Stimulated activated CD4-positive, alpha-beta T cell treated with anti-CD3 and anti-CD28 coated beads, Interleukin-2, amount 100 ng/mL, for 24 hours (primary cell): ENCODE measurements at places on chromosomes 1 and 21.
A peak's percentile ranks its signal among the peaks of the same experiment; 100 is the strongest.

DNA sequence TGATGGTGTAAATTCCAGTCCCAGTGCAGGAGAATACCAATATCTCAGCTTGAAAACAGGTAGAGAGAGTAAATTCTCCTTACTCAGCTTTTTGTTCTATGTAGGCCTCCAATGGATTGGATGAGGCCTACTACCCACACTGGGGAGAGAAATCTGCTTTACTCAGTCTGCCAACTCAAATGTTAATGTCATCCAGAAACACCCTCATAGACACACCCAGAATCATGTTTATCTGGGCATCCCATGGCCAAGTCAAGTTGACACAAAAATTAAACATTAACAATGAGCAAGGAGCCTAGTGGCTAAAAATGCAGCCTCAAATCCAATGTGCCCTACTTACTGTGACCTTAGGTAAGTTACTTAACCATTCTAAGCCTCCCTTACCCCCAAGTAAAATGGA lies 6.9 kb upstream of the HLX start:
- no peak for DNase-seq

DNA sequence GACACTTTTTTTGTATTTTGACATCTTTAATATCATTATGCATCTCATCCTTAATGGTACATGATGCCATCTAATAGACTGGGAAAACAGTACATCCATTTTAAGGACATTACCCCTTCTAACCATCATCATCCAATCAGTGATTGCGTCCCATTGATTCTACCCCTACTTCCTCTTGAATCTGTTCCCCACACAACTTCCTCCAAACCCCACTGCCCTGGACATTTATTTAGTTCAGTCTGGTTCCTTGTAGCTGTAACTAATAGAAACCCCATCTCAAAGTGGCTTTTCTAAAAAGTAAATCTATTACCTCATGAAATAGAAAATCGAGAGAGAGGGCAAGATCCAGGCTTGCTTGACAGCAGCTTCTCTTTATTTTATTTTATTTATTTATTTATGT lies 2.1 kb upstream of the ITLN1 start:
- DNase-seq: no peak

DNA sequence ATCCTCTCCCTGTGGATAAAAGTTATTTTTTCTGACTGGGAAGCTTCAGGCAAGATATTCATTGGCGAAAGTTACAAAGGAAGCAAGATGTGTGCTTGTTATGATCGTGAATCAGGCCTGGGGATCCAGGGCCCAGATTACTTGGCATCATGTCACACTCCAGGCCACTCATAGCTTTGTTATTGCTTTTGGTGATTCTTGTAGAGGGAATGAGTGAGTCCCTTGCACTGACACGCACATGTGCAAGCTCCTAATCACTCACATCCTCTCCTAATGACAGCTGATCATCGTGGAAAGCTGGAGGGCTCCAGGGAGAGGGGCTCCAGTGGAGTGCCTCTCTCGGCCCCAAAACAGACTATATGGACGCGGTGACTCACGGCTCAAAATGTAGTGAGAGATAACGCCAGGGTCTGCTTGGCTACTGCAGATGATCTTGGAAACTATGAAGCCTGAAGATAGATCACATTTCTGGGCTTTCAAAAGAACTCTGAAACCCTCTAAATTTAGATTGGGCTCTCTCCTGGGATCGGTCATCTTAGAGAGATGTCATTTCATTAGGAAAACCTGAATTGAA lies 481.1 kb upstream of the USP24 start:
- DNase-seq: no peak

DNA sequence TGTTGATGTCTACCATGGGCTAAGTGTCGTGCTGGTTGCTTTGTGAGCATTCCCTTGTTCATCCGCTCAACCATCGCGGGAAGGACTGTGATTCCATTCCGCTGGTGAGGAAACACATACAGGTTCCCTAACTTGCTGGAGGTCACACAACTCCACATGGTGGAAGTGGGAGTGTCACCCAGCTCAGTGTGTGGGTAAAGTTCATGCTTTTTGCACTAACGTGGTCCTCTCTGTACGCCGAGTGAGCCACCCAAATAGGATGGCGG lies 4.0 kb upstream of the CLDN19 start:
- no peak for DNase-seq

- no peak for DNase-seq
Observed at GRCh38 chr1:184419350-184420161, 32.7 kb downstream of the C1orf21 start.

DNA sequence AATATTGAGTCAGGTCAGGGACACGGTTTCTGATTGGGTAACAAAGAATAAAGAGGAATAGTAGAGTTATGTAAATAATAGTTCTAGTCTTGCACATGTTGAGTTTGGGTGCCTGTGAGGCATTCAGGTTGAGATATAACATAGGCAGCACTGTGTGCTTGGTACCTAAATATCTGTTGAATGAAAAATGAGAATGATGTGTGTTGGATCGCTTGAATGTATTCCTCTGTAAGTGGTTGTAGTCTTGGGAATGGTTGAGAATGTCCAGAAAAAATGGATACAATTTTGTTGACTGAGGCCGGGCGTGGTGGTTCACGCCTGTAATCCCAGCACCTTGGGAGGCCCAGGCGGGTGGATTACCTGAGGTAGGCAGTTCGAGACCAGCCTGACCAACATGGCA lies 116.3 kb upstream of the HNRNPU start:
- no peak for DNase-seq

DNA sequence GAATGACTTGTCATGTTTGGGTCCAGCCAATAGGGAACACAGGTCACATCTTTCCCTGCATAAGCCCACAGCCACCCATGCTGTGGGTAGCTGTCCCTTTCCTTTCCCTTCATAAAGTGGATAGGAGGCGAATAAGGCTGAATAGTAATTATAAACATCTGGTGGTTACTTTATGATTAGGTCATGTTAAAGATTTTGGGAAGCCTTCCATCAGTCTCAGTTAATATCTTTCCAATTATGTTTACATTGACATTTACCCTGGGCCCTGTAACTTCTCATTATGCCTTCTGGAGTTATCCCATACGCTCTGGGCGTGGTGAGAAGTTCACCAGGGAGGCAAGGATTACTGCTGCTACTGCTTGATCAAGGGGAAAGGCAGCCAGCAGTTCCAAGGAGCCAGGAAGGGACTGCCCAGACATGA lies 197.2 kb downstream of the HLX start:
- no peak for DNase-seq

DNA sequence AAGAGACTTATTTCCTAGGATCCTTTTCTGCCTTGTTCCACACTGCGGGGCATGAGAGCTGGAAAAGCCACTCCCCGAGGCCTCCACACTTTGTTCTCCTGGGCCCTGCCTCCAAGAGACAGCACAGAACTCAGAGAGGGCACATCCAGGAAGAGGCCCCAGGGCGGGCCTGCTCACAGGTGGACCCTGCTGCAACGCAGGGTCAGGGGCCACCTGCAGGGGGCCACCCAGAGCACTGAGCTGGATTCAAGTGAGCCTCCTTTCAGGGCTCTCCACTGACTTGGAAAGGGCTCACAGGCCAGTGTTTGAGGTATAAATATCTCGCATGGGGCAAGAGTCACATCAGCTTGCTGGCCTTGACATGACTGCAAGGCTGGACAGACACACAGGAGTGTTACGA lies 4.8 kb downstream of the RGS16 start:
- DNase-seq: peak; percentile 44

- peak; percentile 37 for DNase-seq
Observed at GRCh38 chr1:156836041-156836654, 19.5 kb upstream of the SH2D2A start.

GRCh38 chr1:38834221-38834782 lies 25.3 kb downstream of the RRAGC start:
- no peak for DNase-seq

DNA sequence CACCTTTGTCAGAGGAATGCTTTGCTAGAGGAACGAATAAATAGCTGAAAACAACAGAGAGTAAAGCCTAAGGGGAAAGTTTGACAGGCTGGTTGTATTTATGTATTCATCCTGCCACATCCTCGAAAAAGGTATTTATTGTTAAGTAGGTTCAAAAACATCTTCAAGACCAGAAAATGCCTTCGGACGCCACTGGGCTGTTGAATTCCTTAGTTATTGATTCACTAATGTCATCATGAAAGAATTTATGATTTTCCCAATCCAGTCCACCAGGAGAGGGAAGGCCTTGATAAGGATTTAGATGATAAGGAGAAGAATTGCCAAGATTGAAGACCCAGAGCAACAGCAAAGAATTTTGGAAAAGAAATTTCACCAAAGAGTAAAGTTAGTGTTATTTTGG lies 35.2 kb upstream of the MAB21L3 start:
- DNase-seq: no peak

GRCh38 chr1:229028544-229028943 lies 242.4 kb upstream of the RAB4A start:
- no peak for DNase-seq

GRCh38 chr21:29418813-29419212 lies 120.1 kb downstream of the BACH1 start:
- DNase-seq: no peak

GRCh38 chr1:192066202-192066601 lies 92.1 kb upstream of the RGS18 start:
- no peak for DNase-seq

DNA sequence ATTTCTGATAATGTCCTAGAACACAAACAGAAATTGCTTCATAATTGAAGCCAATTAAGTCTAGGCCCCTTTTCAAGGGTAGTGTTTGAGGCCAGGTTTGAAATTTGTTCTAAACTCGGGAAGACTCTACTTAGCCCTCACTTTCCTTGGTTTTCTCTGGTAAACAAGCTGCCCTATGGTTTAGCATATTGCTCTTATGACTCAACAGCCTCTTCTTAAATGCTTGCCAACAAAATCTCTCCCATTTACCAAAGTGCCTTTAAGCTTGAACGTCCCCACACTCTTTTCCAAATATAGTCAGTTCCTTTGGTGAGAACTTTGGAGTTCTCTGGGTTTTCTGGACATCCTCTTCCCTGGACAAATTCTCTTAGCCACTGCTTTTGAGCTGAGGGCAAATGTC lies 5.8 kb upstream of the LCE6A start:
- no peak for DNase-seq

DNA sequence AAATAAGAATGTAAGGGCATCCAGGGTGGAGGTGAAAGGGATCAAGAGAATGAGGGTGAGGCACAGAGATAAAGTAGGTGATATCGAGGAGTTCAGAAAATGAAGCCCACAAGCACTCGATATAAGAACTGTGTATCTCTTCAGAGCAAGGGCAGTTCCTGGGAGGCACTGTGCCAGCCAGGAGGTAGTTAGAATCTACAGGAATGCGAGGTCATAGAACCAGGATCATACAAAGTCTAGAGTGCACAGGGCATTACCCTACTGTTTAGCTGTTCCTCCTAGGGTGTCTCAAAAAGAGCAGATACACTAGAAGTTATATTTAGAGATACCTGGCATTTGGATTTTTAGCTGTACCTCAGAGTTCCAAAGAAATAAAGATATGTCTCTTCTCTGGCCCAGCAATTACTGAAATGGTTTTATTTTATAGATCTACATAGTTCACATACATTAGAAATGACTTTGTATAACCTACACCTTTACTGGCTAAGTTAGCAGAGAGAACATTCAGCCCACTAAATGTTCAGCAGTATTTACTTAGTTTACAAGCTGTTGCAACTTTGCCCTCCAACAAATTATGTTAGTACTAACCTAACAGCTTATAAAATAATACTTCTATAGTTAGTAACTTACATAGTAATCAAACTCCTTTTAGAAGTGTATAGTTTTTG lies 1.6 kb downstream of the OVAAL start:
- no peak for DNase-seq

DNA sequence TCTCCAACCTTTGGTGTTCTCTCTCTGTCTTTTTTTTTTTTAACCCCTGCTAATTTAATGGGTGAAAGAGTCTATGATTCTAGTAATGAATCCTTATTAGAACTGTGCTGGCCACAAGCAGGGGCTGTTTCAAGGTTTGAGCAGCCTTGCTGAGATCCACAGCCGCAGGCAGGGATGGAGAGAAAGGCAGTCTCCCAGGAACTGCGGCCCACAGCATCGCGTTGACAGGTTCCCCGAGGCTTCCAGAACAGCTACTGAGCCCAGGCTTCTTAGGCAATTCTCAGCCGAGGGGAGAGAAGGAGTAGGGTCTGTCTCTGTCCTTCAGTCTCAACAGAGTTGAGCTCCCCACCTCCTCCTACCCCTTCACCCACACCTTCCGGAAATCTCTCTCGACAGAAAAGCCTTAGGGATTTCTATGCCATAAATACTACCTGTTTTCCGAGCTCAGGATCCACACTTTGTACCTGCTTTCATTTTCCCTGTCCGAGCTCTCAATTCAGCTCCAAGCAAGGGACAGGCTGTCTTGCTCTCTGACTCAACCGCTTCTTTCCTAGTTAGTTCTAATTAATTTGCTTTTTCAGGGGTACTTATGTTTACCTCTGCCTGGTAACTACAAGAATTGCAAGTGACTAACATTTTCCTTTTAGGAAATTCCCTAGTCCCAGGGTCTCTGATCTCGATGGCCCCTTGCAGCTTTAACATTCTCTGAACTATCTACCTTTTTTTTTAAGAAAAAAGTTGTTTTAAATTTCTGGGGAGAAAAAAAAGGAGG lies 6.7 kb upstream of the CASZ1 start:
- no peak for DNase-seq

- peak; percentile 94 for DNase-seq
Observed at GRCh38 chr1:156090840-156091188, 8.5 kb upstream of the MEX3A start.

DNA sequence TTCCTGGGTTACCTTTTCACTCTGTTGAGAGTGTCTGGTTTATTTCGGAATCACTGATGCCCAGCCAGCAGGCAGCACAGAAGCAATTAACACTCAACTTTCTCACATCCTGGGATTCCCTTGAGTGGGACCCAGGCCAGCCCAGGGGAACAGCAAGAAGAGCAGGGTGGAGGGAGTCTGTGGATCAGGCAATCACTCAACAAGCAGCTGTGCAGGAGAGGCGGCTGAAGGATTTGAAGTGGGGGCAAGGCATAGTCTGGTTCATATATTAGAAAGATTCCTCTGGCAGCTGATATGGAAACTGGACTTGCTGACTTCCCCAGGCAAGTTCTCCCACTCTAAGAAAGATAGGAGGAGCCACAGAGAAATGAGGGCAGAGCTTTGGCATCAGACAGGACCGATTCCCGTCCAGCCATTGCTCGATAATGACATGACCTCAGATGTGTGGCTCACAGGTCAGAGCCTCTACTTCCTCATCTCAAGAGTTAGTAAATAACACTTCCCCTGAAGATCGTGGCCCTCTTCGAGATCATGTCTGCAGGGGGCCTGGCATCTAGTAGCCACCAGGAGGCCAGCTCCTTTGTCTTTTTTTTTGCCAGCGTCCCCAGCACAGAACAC lies 12.4 kb downstream of the EPHA8 start:
- no peak for DNase-seq

GRCh38 chr1:43522776-43523480 lies 7.8 kb upstream of the PTPRF start:
- no peak for DNase-seq
